Common myeloid progenitor, CD34-positive (primary cell): ENCODE measurements at places on chromosomes 5 and 9.

GRCh38 chr9:124467410-124468060 lies 17.3 kb downstream of the ADGRD2 start:
- no peak for DNase-seq

GRCh38 chr5:54325610-54326311 lies 15.4 kb upstream of the ARL15 start:
- peak; percentile 80 for DNase-seq

- no peak for DNase-seq
These were observed 375.2 kb downstream of the ARRDC3 start for GRCh38 chr5:91007780-91008402.

DNA sequence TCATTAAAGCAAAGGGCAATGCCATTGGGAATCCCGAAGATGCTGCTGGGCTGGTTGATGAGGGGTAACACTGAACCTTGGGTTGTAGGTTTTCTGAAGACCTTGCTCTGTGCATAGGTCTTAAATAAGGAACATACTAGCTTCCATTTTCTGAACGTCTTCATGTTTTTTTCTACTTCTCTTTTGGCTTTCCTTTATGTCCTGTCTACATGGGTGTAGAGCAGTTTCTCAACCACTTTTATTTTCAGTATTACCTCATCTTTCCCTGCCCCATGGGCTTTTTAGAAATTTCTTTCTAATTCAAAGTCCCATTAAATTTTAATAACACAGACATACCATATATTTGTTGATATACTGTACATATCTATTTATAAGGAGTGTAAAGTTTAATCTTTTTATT lies at the start of gene IFNA14:
TSS of gene IFNA14 (minus strand) at position 95 of the 400 bp plus-strand sequence. CDS start at position 25, 70 bp downstream.
- no peak for DNase-seq

GRCh38 chr5:133919148-133920136 lies 49.0 kb downstream of the C5orf15 start:
- no peak for DNase-seq

GRCh38 chr5:141529873-141530272 lies 41.0 kb downstream of the PCDHGC5 start:
- DNase-seq, result no peak

DNA sequence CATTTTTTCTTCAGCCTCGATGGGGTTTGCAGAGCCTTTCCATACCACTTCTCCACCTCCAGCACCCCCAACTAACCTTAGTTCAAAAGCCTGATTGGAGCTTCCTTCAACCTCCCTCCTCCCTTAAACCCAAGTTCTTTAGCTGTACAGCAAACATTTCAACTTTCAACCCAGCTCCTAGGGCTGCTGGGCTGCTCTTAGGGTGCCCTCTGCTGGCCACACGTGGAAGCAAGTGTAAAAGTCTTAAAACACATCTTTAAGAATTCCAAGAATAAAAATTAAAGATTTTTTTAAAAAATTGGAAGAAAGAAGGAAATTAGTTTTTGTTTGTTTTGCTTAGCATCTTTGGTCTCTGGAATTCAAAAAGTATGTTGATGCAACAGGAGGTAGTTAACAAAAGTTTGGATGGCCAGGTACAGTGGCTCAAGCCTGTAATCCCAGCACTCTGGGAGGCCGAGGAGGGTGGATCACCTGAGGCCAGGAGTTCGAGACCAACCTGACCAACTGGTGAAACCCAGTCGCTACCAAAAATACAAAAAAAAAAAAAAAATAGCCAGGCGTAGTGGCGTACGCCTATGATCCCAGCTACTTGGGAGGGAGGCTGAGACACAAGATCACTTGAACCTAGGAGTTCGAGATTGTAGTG lies 15.5 kb upstream of the HSD17B3 start:
- DNase-seq, result peak; percentile 60
